ENCODE measurements at places on chromosomes 4 and X.
A peak's percentile ranks its signal among the peaks of the same experiment; 100 is the strongest.

DNA sequence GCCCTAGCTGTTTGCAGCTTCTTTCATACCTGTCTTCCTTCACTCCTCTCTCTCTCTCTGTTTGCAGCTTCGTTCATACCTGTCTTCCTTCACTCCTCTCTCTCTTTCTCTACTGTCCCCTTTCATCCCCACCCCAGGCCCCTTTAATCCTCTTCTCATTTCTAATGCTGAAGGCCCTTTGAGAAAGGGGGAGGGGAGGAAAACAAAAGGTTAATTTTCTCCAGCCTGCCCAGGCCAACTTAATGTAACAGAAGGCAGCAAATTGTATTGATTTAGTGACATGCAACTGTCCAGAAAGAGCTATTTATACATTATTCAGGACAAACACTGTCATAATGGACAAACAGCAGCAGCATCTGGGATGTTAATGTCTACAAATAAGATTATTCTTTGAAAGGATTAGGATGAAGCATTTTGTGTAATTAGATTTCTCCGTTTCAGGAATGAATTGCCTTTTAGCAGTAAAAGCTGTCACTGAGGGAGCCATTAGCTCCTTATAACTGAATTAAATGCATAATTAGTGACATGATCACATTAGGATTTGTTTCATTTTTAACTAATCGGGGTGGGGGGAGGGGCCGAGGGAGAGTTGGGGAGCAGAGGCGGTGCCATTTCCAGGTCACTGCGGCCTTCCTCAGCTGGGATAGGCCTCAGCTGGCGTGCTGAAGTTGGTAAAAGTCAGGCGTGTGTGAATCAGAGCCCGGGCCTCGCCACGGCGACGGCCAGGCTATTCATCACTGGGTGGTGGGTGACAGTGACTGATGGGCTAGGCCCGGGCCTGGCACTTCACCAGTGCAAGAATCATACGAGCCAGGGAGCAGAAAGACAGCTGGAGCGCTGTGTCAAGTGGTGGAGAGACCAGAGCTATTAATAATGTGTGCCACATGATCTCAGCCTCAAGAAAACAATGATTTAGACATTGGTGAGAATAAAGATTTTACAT lies 174.5 kb downstream of the NKX6-1 start:
- no peak for DNase-seq

DNA sequence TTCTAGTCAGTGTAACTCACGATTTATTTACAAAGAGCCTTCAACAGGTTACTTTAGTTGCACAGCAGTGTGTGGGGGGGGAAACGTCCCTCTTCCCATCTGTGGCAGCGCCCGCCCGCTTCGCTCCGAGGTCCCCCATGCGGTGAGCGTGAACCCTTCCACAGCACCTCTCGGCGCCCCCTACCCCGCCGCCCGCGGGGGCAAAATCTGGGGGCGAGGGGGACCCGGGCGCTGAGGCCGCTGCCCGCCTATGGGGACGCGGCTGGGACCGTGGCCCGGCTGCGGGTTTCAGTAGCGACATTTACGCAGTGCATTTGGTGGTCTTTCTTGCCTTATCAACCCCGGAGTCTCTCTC lies 6.4 kb downstream of the NKX6-1 start:
- no peak for DNase-seq

DNA sequence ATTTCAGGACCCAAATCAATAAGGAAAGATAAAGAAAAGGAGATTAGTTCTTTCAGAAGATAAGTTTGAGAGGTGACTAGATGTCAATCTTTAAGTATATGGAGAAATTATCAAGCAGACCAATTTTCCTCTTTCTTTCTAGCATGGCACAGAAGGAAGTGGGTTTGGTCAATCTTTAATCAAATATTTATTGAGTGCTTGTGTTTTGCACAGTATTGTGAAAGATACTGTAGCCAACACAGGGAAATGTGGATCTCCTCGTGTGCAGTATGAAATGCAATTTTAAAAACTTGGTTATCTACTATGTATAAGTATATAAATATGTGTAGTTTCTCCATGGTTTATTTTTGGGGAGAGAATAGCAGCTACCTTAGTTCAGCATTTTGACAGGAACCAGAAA lies 655.2 kb downstream of the RAPGEF2 start:
- DNase-seq = no peak

DNA sequence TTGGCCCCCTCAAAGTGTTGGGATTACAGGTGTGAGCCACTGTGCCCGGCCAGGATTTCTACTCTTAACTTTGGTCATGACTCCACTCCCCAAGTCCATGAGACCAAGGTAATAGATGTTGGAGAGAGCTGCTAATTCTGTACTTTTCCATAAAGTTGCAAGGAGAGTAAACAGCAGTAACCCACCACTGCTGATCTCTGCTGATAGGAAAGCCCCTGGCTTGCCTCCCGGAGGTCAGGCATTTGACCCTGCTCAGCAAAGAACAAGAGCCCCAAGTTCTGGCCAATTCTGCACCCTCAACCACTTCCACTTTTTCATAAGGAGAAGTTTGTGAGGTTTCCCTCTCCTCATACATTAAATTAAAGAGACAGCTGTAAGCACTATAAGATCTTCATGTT lies 143.0 kb downstream of the RASL11B start:
- no peak for DNase-seq

GRCh38 chr4:52250154-52250553 lies 199.1 kb downstream of the SPATA18 start:
- DNase-seq = no peak

GRCh38 chrX:129705377-129705925 lies 33.3 kb upstream of the XPNPEP2 start:
- no peak for DNase-seq

DNA sequence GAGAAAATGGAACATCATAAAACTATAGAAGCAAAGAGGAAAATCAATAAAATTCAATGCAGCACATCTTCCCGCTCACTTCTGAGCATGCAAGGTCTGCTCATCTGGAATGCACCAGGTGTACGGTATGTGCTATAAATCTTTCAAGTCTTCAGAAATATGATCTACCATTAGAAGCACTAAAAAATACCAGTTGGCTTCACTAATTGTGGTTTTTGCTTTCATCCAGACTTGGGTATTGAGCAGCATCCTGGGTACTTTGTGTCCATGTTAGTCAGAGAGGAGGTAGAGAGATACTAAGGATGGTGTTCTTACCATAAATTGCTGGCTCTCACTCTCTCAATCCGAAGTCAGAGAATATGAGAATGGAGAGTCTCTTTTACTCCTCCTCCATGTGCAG lies 477.1 kb downstream of the PPARGC1A start:
- DNase-seq = no peak

- no peak for DNase-seq
These were observed 18.6 kb upstream of the HSD17B10 start for GRCh38 chrX:53452812-53453211.

GRCh38 chrX:106802388-106803275 lies at the start of gene TBC1D8B:
Gene TBC1D8B, plus strand, starts transcription at chrX:106802673. Its CDS starts 181 bp downstream, at chrX:106802854.
- peak; percentile 65 for DNase-seq

GRCh38 chr4:126530996-126531585 lies 1101.7 kb upstream of the INTU start:
- no peak for DNase-seq

- no peak for DNase-seq
These were observed 40.8 kb downstream of the STK26 start for GRCh38 chrX:132063862-132064261.

- DNase-seq = peak; percentile 85
These were observed 496 bp downstream of the FBXO8 start for GRCh38 chr4:174282836-174283506.

- no peak for DNase-seq
These were observed 56.6 kb downstream of the ZNF827 start for GRCh38 chr4:145881989-145882388.

DNA sequence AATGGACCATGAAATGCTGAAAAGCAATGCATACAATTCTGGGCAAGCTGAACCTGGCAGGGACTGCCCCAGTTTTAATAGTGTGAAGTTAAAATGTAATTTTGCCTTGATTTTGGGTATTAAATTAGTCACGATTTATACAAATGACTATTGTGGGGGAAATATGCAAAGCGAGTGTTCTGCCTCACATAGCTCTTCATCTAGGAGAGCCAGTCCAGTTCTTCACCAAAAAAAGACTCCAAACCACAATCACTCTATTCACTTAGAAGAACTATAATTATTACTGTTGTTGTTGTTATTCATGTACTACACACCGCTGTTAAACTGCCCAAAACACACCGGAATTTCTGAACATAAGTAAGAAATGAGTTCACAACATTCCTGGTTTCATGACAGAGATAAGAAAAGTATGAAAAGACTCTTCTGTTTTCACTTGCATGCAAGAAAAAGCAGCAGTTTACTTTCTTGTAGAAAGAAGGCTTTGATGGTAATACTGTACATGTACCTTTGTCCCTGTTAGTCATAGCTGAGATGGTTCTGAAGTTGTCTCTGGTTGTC lies 101.9 kb downstream of the QRFPR start:
- DNase-seq = no peak

- DNase-seq = no peak
These were observed 732.6 kb upstream of the PABPC4L start for GRCh38 chr4:134934036-134934808.

DNA sequence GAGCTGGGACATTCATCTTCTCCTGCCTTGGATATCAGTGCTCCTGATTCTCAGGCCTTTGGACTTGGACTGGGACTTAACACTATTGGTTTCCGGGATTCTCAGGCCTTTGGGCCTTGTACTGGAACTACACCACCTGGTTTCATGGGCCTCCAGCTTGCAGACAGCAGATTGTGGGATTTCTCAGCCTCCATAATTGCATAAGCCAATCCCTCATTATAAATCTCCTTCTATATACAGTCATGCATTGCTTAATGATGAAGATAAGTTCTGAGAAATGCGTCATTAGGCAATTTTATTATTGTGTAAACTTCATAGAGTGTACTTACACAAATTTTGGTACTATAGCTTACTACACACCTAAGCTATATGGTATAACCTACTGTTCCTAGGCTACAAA lies 8.9 kb upstream of the CCNG2 start:
- DNase-seq = no peak

GRCh38 chr4:5753766-5754528 lies 42.9 kb downstream of the EVC start:
- DNase-seq = peak; percentile 93

GRCh38 chr4:83388313-83388676 lies 53.6 kb upstream of the HPSE start:
- DNase-seq = peak; percentile 9

- no peak for DNase-seq
These were observed 42.4 kb downstream of the JAKMIP1 start for GRCh38 chr4:6157926-6158325.

GRCh38 chr4:147157860-147158701 lies 212.4 kb upstream of the TTC29 start:
- peak; percentile 27 for DNase-seq

- no peak for DNase-seq
These were observed 252.3 kb upstream of the RASGEF1B start for GRCh38 chr4:81723927-81724587.

DNA sequence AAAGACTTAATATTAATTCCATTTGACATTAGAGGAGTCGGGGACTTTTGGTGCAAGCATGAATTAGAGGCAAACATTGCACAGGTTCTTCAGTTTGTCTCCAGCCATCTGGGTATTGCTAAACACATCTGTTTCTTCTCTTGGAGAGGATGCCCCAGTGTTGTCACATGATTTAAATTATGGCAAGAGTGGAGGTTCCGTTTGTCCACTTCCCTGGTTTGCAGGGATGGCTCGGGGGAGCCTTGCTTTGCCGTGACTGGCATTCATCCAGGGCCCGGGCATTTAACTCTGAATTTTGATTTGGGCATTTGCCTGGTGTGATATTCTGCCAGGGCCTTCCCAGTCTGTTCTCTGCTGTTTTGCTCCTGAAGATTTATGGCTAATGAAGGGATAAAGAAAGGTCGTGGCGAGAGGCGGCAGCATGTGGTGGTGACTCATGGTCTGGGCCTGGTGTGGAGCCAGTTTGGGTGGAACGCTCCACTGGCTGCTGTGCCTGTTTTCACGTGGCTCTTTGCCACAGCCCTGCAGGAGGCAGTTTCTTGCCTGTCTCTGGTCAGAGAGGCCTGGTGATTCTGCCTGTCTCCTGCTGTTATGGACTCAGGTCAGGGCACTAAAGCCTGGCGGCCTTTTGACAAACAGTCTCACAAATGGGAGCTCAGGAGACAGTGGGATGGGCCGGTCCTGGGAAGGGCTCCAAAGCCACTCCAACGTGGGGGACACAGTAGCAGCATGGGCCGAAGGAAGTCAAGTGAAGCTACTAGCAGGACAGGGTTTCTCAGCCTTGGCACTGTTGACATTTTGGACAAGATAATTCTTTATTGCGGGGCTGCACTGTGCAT lies 99.4 kb upstream of the PGRMC2 start:
- no peak for DNase-seq

DNA sequence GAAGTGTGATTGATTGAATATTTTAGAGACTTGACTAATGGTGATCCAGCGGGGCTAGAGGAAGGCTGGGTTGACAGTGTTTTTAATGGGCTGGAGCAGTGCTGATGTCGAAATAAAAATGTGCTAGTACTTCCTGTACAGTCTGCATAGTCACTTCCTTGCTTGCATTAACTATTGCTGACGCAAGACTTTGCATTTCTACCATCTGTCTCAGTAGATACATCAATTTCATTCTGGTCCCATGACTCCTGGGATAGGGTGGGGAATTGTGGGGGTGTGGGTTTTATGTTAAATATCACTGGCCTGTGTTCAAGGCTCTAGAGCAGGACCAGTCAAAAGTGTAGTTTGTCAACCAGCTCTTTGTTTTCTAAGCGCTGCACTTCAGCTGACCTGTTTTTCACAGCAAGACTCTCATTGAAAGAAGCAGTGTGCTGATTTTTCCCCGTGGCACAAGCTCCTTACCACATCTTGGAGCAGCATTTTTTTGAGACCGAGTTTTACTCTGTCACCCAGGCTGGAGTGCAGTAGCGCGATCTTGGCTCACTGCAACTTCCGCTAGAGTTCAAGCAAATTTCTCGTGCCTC lies 35.2 kb upstream of the PHEX start:
- peak; percentile 46 for DNase-seq

DNA sequence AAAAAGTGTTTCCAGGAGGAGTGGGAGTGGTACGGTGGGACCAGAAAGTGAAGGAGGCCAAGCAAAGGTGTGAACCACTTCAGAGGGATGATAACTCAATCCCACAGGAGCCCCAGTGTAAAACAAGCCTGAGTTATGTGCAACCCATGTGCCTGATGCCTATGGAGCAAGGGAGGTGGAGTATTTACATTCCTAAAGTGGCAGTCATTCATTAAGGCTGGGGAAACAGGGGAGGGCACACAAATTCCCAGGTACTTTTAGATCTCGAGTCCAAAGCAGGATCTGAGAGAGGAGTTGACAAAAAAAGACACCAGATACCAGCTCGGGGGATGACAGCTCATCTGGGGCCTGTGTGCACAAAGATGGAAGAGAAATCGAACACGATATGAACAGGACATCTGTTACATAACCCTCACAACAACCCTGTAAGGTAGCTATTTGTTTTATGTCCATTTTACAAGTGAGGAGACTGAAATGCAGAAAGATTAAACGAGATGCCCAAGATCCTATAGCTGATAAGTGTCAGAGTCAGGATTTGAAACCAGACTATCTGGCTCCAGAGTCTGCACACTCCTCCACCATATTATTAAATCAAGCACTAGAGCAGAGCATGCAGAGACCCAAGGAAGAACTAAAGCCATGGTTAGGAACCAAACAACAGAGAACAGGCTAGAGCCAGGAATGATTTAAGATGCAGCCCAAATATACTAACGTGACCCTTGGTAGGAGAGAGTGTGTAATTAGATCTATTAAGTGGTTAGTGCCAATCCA lies 91.9 kb upstream of the MAPK10 start:
- DNase-seq = no peak

- no peak for DNase-seq
These were observed 640.8 kb downstream of the TRIML1 start for GRCh38 chr4:188780028-188780427.

GRCh38 chr4:167109859-167110258 lies 124.4 kb downstream of the SPOCK3 start:
- no peak for DNase-seq

Data from kidney capillary endothelial cell (primary cell).